Dermis microvascular lymphatic vessel endothelial cell (primary cell): ENCODE measurements at places on chromosomes 12 and 14. TPM values are rescaled to one million over a fixed set of nuclear protein-coding genes. Genes with fewer than 3 reads are reported as not detected.

The PPP1R3E gene
- 1.7 and 2.9 TPM in 2 replicates for total RNA-seq

The TAS2R43 gene
- 0.26 and 1.6 TPM in 2 replicates for total RNA-seq

The LBHD2 gene
- not detected in 2 replicates for total RNA-seq

The MANSC1 gene
- 5.5 and 9.1 TPM in 2 replicates for total RNA-seq

The IL26 gene
- not detected in 2 replicates for total RNA-seq

The NYNRIN gene
- total RNA-seq: 3.3 and 4.2 TPM in 2 replicates

The IFNG-AS1 gene
- not detected in 2 replicates for total RNA-seq

The DCN gene
- not detected in 2 replicates for total RNA-seq

The VPS33A gene
- 15.3 and 15.4 TPM in 2 replicates for total RNA-seq

The CIDEB gene
- total RNA-seq: 1.5 and 2.4 TPM in 2 replicates

The MPHOSPH9 gene
- 23.1 and 37.7 TPM in 2 replicates for total RNA-seq

The OAS1 gene
- 29.0 and 33.4 TPM in 2 replicates for total RNA-seq

The MDGA2 gene
- not detected in 2 replicates for total RNA-seq

The PSME1 gene
- total RNA-seq: 116 and 144 TPM in 2 replicates

The GYS2 gene
- not detected in 2 replicates for total RNA-seq

The MGP gene
- total RNA-seq: 149 and 328 TPM in 2 replicates

The ACSM4 gene
- not detected in 2 replicates for total RNA-seq

The INHBC gene
- total RNA-seq: not detected in 2 replicates

- DNase-seq: no peak
These were observed 216.2 kb upstream of the PLEKHG7 start for GRCh38 chr12:92486443-92487137.

DNA sequence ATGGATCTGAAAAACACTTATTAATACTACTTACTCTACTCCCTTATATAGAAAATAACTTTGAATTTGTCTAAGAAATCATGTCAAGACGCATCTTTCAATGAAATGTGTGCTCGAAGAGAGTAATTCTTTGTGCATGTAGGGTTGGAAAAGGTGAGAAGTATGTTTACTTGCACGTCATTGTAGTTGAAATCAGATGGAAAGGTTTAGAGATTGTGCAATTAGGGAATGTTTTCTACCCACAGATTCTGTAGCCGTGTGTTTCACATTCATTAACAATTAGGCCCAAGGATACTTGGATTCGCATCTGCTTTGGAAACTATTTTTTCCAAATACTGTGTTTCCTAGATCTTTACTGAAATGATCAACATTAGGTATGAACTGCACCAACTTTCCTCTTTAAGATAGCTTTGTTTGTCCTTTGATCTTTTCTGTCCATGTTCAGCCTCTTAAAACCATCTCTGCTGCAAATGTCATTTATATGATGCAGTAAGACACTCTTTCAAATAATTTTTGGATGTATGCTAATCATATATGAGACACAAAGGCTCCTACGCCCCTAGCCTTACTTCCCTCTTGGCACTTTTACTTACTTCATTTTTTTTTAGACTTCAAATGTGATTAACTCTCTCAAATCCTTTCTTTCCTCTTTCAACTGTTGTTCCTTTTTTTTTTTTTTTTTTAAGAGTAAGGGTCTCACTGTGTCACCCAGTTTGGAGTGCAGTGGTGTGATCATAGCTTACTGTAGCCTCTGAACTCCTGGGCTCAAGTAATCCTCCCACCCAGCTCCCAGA lies 58.0 kb upstream of the PSMA6 start:
- DNase-seq: no peak

- DNase-seq: no peak
These were observed 19.5 kb downstream of the DMAC2L start for GRCh38 chr14:50331596-50331995.

- DNase-seq: no peak
These were observed 56.7 kb downstream of the PPFIBP1 start for GRCh38 chr12:27580561-27581330.

GRCh38 chr14:59131938-59132795 lies 56.3 kb upstream of the DAAM1 start:
- DNase-seq: no peak

DNA sequence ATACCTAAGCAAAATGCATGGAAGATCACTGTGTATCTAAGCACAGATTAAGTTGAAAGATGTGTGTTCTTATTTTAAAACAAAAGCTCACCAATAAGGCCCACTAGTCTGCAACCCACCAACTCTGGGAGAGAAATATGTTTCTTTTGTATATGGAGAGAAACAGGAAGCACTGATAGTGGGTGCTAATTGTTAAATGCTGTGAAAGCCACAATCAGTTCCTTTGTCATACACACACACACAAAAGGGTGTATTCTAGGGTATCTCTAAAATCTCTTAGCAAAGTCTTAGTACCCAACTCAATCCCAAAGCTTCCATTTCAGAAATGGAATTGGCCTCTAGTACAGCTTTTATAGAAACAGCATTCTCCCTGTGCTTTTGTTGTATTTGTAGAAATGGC lies 272.7 kb upstream of the FLRT2 start:
- DNase-seq: no peak

DNA sequence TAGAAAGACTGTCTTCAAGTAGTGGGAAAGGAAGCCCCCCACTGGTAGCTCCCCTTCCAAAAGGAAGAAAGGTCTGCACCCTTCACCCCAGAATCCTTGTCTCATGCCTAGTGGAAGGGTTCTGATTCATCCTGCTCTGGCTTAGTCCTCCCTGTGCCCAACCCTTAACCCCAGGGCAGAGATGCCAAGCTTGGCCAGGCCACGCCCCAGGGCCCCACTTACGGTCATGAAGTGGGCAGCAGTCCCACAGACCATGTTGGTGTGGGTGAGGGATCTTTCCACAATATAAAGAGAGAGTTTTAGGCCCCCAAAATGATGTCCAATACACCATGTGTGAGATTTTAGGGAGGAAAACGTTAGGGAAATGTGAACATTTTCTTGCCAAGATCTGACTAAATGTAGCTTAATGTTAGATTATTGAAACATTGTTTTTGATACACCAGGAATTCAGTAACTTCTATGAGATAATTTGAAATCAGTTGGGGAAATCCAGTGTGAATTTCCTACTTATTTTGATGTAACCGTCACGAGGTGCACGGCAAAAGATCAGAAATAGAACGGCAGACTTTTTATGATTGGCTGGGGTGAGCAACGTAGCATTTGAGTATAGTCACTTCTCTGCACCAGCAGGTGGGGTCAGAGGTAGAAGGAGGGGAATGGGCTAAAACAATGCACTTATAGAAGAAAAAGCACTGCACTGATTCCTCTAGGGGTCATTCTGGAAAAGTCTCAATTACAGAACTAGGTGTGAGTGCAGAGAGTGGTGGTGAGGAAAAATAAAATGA lies 8.2 kb upstream of the SSPN start:
- no peak for DNase-seq

DNA sequence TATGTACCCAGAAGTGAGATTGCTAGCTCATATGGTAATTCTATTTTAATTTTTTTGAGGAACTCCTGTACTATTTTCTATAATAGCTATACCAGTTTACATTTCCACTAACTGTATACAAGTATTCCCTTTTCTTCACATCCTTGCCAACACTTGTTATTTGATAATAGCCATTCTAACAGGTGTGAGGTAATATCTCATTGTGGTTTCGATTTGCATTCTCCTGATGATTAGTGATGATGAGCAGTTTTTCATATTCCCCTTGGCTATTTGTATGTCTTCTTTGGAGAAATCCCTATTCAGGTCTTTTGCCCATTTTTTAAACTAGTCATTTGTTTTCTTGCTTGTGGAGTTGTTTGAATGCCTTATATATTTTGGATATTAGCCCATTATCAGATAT lies 121.3 kb downstream of the BBS10 start:
- DNase-seq: peak; percentile 1

GRCh38 chr12:117011988-117012805 lies 87.0 kb downstream of the TESC start:
- DNase-seq: no peak

- peak; percentile 84 for DNase-seq
These were observed 50.3 kb downstream of the DAO start for GRCh38 chr12:108930155-108930554.

DNA sequence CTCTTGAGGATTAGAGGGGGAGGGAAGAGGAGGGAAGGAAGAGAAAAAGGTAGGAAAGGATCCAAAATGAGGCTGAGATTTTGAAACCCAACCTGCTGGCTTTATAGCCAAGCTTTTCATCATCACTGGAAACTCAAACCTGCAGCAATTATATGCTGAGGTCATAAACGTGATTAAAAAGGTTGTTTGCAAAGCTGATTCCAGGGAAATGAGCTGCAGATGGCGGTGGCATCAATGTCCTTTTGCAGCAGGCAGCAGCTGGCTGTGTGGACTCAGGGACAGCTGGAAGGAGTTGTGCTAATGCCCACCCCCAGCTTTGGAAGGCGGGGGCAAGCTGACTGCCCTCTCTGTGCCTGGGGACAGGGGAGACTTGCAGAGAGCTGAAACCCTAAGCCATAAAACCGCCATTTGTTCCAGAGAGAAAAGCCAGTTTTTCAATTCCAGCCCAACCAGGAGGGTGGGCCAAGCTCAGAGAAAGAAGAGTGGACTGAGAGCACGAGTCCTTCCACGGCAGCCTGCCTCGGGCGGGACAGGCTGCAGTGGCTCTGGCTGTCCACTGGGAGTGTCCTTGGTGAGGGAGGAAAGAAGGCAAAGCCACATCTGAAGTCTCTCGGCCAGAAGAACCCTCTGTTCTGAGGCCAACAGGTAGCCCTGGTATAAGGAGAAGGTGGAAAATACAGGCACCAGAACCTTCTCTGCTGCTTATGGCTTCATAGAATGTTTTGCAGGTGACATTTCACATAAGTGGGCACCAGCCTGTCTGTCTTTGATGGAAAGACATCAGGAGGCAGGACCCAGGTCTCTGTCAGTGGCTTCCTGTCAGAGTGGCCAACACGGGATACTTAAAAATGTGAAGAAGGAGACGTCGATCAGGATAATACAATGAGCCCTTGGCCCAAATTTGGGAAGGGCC lies 90.7 kb downstream of the SINHCAF start:
- peak; percentile 34 for DNase-seq

- DNase-seq: no peak
These were observed 26.8 kb downstream of the IFT43 start for GRCh38 chr14:76012354-76012753.

- DNase-seq: no peak
These were observed 327.5 kb upstream of the PDE3A start for GRCh38 chr12:20040831-20041230.

DNA sequence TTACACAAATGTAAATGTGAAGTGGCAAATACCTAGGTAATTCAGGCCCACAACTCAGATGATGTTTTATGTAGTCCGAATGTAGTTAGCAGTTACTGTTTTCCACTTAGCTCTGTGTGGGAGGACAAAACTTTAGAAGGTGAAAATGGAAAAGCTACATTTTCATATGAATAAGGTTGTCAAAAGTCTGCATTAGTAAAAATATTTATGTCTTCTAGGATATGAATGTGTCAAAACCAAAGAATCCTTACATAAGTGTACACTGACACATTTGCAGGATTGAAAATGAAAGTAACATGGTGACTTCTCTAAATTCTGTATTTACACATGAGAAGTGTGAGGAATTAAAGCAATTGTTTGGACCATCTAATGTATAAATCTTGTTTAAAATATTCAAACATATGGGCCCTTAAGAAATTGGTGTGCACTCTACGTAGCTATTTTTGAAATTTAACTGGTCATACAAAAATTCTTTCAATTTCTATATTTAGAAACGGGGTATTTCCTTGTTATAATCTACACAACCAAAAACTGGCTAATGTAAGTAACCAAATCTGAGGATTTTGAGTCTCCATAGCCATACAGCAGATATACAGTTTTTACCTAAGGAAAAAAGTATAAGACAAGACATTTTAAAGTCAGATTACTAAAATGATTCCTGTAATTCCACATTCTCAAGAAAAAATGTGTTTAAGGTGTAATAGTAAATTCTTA lies 5.4 kb downstream of the CDKN1B start:
- DNase-seq: peak; percentile 43

- DNase-seq: no peak
These were observed 26.7 kb upstream of the G2E3 start for GRCh38 chr14:30532264-30532663.

GRCh38 chr12:46915082-46915481 lies 89.3 kb upstream of the SLC38A4 start:
- DNase-seq: no peak

DNA sequence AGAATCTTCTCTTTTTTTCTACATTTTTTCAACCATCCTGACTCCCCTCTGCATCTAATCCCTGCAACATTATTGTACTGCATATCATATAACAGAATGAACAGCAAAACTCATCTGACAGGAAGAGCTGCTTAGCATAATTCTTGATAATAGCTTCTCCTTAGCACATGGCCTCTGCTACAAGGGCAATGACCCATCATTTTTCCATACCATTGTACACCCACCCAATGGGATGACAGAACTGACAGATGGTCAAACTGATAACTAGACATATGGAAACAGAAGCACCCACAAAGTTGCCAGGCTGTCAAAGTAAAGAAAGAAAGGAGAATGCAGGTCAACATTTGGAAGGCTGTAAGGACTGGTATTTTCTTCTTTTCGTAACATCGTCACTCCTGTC lies 390.4 kb upstream of the USP15 start:
- no peak for DNase-seq

- DNase-seq: no peak
These were observed 165.0 kb upstream of the GZMB start for GRCh38 chr14:24798911-24799462.

- DNase-seq: no peak
These were observed 12.9 kb downstream of the TBX3 start for GRCh38 chr12:114671066-114671442.

- peak; percentile 51 for DNase-seq
These were observed at the start of gene BCL7A for GRCh38 chr12:122021822-122022392. Gene BCL7A, plus strand, starts transcription at chr12:122021884. Its CDS starts 208 bp downstream, at chr12:122022092.

- no peak for DNase-seq
These were observed 40.3 kb downstream of the CEP128 start for GRCh38 chr14:80901260-80901659.

- no peak for DNase-seq
These were observed 102.2 kb downstream of the FBXL14 start for GRCh38 chr12:1491983-1492697.
